Cortex of kidney (tissue), 1 donor: ENCODE measurements at places on chromosomes 7 and 10.

DNA sequence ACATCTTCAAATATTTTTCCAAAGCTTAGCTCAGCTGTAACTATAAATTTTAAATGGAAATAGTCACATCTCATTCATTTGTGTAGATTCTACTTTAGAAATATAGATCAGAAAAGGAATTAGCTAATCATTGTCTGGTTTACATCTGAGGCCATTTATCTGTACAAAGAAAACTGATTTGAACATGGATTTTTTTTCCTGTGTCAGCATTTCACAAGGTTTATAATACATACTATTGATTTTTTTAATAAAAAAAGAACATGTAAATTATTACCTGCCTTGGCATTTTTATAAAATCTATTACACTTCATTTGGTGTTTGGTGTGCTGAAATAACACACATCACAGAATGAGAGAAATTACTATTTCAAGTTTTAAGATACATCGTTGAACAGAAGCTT is 3.5 kb upstream of the GPR37 start:
- no peak for DNase-seq

- DNase-seq = no peak
These were observed 98.3 kb upstream of the SEC61G start for GRCh38 chr7:54857294-54857693.

GRCh38 chr10:785861-786214 is 96.4 kb upstream of the DIP2C start:
- no peak for DNase-seq

GRCh38 chr10:69229616-69229916 is 9.4 kb downstream of the HKDC1 start:
- no peak for DNase-seq

DNA sequence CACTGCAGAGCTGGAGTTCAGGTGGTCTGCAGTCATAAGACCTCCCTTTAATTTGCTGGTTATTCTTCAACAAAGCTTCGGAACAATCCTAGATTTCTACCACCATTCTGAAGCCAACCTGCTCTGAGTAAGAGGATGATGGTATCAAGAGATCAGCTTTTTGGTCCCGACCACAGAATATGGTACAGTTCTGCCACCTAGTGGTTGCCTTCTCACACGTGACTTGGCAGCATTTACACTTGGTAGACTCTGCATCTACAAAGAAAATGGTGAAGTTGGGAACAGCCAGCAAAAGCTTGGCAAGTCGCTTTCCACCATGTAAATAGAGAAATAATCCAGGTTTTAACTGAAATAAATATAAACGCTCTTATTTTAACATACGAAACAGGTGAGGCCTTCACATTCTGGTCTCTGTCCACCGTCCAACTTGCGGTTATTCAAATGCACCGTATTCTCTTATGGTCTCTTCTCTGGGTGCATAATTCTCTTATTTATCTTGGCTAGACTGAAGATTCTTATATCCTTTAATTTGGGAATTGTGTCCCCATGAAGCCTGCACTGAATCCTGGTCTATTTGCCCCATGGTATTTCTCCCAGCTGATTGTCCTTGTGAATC is 173.9 kb upstream of the GRM3 start:
- no peak for DNase-seq

- no peak for DNase-seq
These were observed 17.5 kb downstream of the CDK13 start for GRCh38 chr7:39967406-39968161.

GRCh38 chr10:48659790-48660189 is 24.9 kb upstream of the WDFY4 start:
- no peak for DNase-seq

- DNase-seq = no peak
These were observed 3.4 kb downstream of the TACR2 start for GRCh38 chr10:69413221-69413865.

DNA sequence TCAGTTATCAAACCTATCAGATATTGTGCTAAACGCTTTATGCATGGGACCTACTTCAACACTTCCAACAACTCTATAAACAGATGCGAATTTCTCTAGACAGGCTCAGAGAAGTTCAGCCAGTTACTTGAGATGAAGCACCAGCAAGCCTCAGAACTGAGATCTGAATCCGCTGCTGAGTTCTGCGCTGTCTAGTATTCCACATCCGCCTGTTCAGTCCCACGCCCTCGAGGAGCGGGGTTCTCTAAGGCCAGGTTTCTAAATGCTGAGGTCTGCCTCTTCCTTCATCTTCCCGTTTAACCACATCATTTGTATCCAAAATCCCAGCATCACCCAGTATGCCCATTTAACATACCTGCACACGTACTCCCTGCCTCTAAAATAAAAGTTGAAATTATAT is 297.8 kb upstream of the ZNF32 start:
- DNase-seq = no peak

DNA sequence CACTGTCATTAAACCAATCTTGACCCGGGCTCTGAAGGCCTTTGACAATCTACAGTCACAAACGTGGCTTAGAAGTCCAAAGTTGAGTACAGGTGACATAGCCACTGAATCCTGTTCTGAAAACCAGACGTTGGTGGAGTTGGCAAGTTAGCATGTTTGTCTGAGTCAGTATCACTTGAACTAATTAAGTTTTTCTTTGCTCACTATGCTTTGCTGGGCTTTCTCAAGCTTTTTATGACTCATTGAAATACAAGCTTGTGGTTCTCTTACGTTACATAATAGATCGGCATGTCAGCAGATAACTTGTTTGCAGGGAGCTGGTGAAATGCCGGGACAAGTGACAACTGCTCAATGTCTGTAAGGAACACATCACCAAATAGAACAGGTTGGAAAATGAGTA is 53.8 kb downstream of the ARL5B start:
- DNase-seq = no peak

DNA sequence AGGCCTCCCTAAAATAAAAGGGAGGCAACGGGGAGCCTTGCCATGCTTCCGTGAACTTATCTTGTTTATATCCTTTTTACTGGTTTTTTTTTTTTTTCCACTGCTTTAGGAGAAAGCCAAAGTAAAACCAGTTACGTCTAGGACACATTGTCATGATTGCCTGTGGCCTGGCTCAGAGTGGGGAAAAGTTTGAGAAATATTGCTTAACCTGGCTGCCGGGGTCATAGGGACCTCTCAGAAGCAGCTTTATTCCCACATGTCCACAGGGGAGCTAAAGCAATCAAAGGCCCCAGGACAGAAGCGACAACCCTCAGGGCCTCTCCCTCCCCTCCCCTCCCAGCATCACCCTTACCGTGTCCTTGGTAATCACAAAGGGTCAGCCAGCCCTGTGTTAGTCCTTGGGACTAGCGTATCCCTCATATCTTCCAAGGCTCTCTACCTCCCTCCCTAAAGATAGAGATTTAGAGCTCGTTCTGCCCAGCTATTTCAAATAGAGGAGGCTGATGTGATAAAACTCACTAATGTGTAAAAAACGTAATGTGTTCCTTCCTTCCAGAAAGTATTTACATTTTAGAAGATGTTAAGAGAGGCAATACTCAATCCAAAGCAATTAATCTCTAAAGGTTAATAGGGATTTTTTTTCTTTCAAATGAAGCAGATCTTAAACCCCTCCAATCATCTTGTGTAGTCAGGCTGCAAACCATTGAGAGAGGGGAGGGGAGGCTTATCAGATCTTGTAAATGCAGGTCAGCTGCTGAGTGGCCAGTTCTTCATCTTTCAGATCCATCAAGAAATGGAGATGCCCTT is 64.8 kb upstream of the PRKAR2B start:
- no peak for DNase-seq

DNA sequence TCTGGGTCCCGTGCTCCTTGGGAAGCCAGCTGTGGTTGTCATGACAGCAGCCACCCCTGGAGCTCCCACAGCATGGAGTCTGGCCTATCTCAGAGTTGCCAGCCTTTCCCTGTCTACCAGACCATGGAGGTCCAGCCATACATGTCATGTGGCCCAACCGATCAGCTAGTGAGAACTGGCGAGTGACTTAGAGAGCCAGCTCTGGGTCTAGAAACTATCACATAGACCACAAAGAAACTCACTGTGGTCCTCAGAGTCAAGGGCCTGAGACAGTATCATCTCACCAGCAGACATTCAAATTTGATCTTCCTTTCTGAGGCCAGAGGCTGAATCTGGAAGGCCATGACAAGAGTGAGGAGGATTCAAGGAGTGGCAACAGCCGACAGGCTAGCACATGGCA is 223.3 kb upstream of the GPR26 start:
- DNase-seq = no peak

- DNase-seq = no peak
These were observed 55.3 kb downstream of the NCAPG2 start for GRCh38 chr7:158649279-158649678.

GRCh38 chr10:76454506-76455140 is 1023.2 kb downstream of the LRMDA start:
- DNase-seq = no peak

GRCh38 chr10:50286996-50287803 is 35.9 kb upstream of the ASAH2 start:
- no peak for DNase-seq

DNA sequence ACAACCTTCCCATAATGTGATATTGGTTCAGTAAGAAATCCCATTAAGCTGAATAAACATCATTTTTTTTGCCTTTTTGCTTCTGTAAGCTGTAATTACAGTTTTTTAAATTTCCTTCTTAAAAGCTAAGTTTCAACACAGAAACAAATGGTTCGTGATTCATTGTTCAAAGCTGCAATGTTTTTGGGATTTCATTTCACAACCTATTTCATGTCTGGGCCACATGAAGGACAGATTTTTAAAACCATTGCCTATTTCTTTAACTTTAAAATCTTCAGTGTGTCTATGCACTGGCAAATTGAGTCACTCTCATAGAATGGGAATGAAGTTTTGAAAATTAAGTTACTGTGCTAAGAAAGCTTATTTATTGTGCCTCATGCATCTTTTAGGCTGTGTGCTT is 66.9 kb downstream of the TFPI2 start:
- DNase-seq = no peak

DNA sequence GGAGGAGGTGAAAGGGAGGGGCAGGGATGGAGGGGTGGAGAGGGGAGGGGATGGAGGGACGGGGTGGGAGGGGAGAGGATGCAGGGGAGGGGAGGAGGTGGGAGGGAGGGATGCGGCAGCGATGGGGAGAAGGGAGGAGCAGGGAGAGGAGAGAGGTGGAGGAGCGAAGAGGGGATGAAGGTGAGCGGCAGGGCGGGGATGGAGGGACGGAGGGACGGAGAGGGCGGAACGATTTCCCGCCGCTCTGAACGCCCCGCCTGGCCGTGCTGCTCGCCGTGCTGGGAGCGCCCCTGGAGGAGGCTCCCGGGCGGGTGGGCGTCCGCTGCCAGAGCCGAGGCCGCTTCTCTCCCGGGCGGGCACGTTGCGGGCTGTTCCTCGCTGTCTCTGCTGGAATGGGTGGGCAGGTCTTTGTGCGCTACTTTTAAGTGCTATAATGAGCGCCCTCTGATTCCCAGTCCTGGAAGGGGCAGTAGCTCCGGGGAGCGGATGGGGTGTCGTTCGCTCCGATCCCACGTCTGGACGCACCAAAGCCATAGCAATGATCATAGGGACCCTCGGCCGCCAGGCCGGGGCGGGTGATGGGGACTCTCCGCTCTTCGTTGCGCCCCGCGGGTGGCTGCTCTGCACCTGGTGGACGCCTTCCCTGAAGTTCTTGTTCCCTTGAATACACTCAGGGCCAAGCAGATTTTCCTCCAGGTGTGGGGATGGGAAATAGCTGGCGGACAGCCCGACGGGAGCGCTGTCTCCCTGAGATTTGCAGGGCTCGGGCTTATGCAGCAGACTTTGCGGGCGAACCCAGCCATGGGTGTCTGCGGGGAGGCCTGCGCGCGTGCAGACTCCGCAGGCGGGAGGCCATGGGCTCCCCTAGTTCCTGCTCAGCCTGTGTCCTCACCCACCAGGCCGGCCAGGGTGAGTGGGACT is 81.1 kb upstream of the CPXM2 start:
- DNase-seq = no peak

GRCh38 chr10:61812920-61813319 is 88.6 kb upstream of the ARID5B start:
- DNase-seq = no peak

DNA sequence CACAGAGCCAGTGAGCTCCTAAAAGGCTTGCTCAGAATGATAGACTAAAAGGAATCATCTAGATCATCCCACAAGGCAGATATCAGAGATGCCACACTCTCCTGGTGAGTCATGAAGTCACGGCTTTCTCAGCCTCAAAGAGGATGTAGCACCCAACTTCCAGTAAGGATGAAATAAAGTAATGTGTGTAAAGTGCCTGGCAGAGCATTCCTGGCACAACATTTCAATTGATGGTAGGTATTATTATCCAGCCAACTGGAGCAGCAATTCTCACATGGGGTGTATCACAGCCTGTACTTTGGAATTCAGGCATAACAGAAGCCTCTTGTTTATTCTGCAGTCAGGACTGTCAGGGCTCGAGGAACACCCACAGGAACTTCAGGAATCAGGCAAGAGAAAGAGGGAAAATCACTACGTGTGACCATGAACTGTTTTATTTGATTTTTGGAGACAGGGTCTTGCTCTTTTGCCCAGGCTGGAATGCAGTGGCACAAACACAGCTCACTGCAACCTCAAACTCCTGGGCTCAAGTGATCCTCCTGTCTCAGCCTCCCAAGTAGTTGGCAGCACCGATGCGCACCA is 5.3 kb upstream of the NAT16 start:
- no peak for DNase-seq

GRCh38 chr10:110783509-110784107 is 88.1 kb upstream of the PDCD4 start:
- DNase-seq = no peak

- no peak for DNase-seq
These were observed 168.0 kb upstream of the RHEB start for GRCh38 chr7:151687523-151688235.

- no peak for DNase-seq
These were observed 21.0 kb downstream of the TRIL start for GRCh38 chr7:28937103-28937502.

DNA sequence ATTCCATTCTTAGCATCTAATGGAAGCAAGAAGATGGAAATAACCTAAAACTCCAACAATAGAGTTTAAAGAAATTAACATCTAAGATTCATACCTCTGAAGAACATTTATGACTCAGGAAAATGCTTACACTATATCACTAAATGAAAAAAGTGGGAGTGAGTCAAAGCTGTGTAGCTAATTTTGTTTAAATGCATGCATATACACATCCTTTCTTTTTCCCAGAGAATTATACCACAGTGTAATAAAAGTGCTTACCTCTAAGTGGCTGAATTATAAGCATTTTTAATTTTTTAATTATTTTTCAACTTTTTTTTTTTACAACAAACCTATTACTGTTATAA is 44.3 kb downstream of the CCDC71L start:
- no peak for DNase-seq

DNA sequence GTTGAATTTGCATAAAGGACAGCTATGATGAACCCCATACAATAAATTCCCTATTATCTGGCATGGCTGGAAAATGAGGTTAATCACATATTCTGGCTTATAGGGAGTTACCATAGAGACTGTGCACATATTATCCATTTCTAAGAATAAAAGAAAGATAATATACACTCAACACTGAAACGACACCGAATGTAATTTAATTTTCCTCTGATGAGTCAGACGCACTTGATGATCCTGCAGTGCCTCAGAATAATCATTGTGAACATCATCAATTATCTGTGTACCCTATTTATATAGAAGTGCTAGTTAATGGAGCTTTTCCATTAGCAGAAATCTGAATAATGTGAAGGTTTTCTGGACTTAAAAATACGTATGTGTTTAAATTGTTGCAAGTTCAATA is 60.2 kb downstream of the SGCE start:
- DNase-seq = no peak
